ENCODE measurements at places on chromosomes 3 and 15.
A peak's percentile ranks its signal among the peaks of the same experiment; 100 is the strongest.

DNA sequence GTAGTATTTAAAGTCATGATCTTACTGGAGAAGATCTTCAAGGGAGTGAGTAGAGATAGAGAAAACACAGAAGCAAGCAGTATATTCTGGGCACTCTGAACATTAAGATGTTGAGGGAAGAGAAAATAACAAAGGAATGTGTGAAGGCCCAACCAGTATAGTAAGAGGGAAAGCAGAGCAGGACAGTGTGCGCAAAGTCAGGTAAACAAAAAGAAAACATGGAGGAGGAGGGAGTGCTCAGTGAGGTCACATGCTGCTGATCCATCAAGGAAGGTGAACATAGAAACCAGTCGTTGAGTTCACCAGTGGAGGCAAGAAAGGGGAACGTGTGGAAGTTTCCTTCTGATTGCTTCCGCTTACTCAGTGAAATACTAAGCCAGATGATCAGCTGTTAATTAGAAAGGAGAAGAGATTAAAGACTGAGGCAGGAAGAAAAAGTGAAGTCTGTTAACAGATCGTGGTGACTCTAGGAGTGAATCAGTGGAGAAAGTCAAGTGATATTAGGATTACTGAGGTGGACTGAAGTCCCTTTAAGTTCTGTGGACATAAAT, 47.2 kb downstream of the OPA1 start:
- DNase-seq = no peak

DNA sequence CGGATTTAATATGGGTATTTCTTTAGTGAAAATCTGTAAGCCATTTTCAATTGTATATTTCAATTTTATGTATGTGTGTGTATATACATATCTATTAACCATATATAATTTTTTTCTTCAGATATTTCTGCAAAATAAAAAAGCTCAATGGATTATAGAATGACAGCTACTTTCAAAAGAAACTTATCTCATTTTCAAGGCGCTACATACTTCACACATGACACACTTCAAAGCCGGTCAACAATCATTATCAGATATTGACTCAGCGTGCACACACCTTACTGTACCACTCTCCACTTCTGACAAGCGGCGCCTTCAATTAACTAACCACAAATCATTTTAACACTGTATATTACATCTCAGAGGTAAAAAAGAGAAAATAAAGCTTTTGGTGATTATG, 39.6 kb downstream of the ATP13A3 start:
- no peak for DNase-seq

DNA sequence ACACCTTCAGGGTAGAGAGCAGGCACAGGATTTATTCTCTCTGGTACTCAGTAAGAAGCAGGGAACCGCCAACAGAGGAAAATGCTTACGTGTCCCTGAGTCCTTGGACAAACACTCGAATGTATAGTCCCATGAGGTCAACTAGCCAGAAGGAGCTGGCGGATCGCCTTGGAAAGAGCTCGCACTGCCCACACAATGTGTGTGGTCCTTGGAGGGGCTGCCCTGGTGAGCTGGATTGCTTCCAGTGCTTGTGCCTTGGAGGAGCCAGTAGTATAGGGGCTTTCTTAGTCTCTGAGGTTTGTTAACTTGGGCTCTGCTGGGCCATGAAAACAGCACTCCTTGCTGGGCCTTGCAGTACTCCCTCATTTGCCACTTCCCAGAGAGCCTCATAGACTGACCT, 40.7 kb upstream of the VILL start:
- no peak for DNase-seq

DNA sequence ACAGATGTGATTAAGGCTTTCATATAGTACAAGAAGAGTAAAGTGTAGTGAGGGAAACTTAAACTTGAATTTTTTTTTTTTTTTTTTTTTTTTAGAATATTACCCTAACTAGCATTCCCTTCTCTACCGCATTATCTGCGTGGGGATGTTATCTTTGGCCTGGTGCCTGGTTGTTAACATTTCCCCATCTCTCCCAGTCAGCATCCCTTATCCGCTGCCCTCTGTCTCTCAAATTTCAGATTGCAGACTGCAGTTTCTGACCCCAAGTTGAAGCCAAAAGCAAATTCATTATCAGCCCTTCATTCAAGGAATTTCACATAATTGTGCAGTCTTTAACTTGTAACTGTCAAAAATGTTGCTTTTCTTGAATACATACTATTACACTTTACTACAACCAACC, 353.0 kb downstream of the PLOD2 start:
- DNase-seq = no peak

DNA sequence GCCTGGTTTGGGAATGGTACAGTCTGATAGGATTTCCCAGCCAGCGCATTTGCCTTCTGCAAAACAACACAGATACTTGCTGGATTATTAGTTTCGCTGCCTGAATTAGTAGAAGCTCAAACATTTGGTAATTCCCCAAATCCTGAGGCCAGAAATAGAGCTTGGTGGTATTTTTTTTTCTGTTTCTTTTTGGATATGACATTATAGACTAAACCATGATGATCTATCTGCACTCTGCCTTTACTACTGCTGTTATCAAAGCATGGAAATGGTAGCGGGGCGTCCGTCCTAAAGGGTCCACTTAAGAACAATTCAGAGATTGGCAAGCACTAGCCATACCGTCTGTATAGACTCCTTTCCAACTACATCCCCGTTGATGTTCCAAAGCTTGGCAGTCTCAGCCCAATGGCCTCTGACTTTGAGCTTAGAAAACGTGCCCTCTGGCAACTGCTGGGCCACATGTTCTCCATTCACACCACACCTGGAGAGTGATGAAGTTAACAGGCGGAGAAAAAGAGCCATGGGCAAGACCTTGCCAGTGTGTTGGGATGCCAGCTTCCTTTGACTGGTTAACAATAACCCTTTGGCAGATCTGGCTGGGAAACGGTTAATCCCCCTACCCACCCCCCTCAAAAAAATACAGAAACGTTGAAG, 241.0 kb upstream of the NR2F2 start:
- no peak for DNase-seq

GRCh38 chr3:97793420-97794019, 28.3 kb upstream of the CRYBG3 start:
- DNase-seq = no peak

GRCh38 chr15:61079529-61079928, 149.6 kb downstream of the RORA start:
- no peak for DNase-seq

DNA sequence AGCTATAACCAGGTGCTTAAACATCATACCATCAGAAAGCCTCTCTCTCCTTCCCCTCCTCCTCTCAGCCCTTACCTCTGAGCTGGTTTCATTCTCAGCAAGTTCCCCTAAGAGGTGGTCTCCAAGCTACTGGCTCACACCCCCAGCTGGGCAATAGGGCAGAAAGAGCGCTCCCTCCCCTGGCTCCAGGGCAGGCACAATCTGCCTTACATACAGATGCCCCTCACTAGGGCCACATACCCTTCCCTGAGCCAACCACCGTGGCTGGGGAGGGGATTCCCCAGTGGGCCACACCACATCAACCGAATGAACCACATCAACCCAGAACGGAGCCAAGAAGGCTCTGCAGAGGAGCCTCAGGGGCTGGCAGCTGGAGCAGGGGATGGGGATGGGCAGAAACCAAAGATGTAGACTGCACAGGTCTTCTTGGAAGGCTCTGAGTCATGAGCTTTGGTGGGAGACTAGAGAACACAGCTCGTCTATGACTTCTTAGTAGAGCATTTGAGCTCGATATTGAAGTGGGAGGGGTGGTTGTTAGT, 4.6 kb upstream of the FBLN2 start:
- DNase-seq = peak; percentile 15

- no peak for DNase-seq
Observed at GRCh38 chr3:125246237-125246636, 33.7 kb upstream of the SLC12A8 start.

- DNase-seq = no peak
Observed at GRCh38 chr3:118761291-118761606, 273.4 kb downstream of the IGSF11 start.

GRCh38 chr3:14230729-14231128, 52.1 kb downstream of the LSM3 start:
- DNase-seq = no peak

GRCh38 chr3:100260081-100260684, 609 bp upstream of the TBC1D23 start:
- DNase-seq = no peak

- DNase-seq = no peak
Observed at GRCh38 chr15:85116925-85117646, 135.4 kb downstream of the PDE8A start.

GRCh38 chr15:72404841-72405240, 6.7 kb downstream of the TMEM202 start:
- no peak for DNase-seq

DNA sequence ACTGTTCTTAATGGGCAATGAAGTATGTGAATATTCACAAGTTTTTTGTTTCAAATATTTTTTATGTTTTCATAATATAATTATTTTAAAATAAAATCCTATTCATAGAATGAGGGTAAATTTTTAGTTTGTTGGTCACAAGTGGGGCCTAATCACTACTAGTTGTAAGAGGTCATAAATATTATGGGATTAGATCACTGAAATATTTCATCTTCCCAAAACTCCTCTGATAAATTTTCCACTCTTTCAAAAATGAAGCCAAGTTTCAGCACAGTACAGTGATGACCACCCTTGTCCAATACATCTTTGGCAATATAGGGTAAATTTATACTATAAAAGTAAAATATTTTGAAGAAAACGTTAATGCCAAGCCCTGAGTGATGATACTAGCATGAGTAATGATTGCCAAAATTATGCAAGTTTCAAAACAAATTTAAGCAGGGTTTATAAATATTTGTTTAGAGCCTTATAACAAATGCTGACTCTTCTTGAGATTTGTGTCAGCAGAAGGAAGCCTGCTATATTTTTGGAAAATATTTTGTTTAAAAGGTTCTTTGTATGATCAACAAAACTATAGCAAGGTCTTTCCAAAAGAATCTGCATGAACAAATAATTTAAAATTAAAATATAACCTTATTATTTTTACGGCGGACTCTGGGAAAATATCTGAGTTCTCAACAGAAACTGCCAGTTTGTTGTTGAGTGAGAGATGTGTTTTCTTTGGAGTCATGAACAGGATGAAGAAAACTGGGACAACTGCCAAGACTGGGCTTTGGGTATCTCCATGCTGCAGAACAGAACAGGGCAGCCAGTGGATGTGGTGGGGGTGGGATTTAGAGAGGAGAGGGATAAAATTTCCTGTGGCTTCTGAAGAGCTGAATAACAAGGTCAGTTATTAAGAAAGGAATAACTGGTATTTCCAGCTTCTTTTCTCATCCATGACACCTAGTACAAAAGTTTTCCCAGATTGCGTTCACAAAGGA, 17.9 kb upstream of the TM4SF1 start:
- no peak for DNase-seq

GRCh38 chr3:196966526-196967401, 1.9 kb downstream of the PIGZ start:
- DNase-seq = no peak

- DNase-seq = no peak
Observed at GRCh38 chr3:81947359-81947758, 185.9 kb upstream of the GBE1 start.

DNA sequence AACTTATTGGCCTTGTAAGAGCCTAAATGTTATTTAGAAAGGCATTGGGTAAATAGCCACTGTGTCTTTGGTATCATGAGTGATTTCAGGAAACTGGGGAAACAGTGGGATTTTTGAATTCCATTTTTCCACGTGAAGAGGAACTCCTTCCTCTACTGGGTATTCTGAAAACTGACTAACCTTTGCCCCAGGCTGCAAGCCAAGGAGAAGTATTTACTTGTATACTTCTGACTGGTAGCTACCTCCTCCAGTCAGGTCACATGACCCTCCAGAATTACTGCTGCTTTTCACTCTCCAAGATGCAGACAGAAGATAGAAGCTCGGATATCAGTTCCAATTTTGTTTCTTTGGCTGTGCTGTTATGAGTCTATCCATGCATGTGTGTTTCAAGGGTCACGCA, 50.9 kb upstream of the MAP3K13 start:
- no peak for DNase-seq

DNA sequence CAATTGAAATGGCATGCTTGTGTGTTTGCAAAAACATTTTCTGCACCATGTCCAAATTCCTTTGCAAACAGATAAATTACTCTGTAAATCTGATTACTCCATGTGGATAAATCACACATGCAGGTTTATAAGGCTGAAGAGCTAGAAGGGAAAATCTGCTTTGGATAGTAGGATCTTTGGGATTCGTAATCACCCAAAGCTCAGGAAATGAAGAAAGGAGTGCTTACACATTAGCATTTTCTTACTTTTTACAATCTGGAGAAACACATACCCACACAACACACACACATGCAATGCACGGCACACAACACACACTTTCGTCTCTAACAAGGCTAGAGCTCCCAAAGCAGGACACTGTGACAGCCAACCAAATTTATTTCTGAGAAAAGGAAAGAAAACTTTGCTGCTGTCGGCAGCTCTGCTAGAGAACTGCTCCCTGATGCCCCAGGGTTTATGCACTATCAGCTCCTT, 2.1 kb downstream of the LSAMP start:
- no peak for DNase-seq

- DNase-seq = no peak
Observed at GRCh38 chr15:97977734-97978133, 17.2 kb downstream of the ARRDC4 start.

- DNase-seq = no peak
Observed at GRCh38 chr3:172232579-172233212, 193.3 kb downstream of the FNDC3B start.

DNA sequence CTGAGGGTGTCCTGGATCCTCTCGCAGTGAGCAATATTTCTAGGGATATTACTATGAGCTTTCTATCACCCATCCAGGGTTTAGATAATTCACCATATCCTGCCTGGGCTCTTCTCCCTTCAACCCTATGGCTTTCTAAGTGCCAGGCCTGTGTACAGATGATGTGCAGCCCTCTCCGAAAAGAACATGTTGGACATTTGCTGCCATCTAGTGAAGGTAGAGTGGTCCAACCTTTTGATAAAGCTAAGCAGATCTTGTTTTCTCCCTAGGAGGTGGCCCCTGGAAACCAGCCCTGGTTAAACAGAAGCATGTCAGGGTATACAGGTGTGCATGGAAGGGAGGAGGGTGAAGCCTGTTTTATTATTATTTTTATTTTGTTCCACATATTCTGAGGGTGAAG, 27.9 kb upstream of the SCN10A start:
- DNase-seq = no peak

DNA sequence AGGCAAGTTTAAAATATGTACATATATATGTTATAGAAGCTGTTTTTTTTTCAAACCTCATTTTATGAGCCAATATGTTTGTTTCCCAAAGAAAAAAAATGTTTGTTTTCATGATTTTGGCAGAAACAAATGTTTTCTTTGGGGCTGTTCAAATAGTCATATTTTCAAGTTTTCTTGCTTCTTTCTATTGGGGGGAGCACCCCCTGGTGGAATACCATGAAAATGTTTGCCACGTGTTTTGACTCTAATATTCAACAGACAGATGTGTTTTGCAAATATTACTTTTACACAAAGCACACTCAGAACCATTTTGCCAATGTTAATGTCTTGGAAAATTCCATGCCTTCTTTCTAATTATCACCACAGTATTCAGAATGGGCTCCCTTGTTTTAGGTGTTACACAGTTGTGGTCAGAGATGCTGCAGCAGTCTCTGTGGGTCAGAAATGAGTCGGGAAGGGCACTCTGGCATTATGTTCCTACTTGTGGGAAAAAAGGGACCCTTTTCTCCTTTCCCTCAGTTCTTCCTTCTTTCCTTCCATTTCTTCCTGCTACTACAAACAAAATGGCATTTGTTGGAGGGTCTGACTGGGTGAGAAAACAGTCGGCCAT, 817.0 kb downstream of the TUSC7 start:
- no peak for DNase-seq

GRCh38 chr3:182083112-182083511, 371.4 kb downstream of the SOX2 start:
- DNase-seq = no peak
